Activated naive CD8-positive, alpha-beta T cell treated with anti-CD3 and anti-CD28 coated beads, Interleukin-2, amount 10 ng/mL, durations not matched to agents 7 days and 5 days (primary cell): ENCODE measurements at places on chromosomes 13 and 19. TPM values are rescaled to one million over a fixed set of nuclear protein-coding genes. Genes with fewer than 3 reads are reported as not detected.

SLITRK5 gene
- not detected for total RNA-seq

S1PR5 gene
- 4.7 TPM for total RNA-seq

NKG7 gene
- 263 TPM for total RNA-seq

LHFPL6 gene
- total RNA-seq, result not detected

PLPPR3 gene
- total RNA-seq, result not detected

ARL11 gene
- total RNA-seq, result 4.3 TPM

ZNF600 gene
- total RNA-seq, result 44.3 TPM

LRRC4B gene
- total RNA-seq, result not detected

RXFP2 gene
- total RNA-seq, result not detected

MBD3L3 gene
- total RNA-seq, result not detected

ZNF560 gene
- 0.34 TPM for total RNA-seq

TMEM59L gene
- total RNA-seq, result 0.19 TPM

FAAP24 gene
- total RNA-seq, result 7.0 TPM

NMRK2 gene
- total RNA-seq, result not detected

KIR3DL3 gene
- total RNA-seq, result not detected

ITGBL1 gene
- total RNA-seq, result not detected

ZNF177 gene
- total RNA-seq, result 1.5 TPM
